ENCODE measurements at places on chromosomes 4 and X.

DNA sequence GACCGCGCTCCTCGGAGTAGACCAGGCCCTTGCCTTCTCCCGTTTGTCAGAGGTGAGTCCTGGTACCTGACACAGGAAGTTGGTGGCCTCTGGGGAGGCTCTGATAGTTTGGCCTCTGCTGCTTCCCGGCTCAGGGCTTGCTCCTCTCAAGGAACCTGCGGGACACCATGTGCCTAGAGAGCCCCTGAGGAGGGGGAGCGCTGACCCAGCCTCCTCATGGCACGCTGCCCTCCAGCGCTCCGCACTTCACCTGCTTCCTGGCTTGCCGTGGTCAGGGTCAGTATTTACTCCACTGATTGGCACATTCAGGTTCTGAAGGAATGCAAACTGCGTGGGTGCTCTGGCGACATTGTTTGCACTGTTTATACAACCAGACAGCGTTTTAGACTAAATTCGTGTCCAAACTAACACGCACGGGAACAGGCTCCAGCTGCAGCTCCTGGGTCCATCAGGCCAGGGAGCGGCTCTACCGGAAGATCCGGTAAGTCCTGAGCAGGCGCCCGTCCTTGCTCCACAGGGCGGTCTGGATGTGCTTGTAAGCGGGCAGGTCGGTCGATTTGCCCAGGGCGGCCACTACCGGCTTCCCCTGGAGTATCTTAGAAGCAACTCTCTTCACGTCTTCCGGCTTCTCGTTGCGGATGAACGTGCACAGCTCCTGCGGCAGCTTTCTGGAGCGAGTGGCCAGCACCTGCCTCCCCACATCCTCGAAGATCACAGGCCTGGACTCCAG lies 121.6 kb upstream of the GRID2 start:
- DNase-seq = no peak

GRCh38 chr4:89284828-89285227 lies 22.8 kb downstream of the GPRIN3 start:
- DNase-seq = no peak

GRCh38 chrX:19902110-19902509 lies 14.7 kb upstream of the SH3KBP1 start:
- DNase-seq = no peak

DNA sequence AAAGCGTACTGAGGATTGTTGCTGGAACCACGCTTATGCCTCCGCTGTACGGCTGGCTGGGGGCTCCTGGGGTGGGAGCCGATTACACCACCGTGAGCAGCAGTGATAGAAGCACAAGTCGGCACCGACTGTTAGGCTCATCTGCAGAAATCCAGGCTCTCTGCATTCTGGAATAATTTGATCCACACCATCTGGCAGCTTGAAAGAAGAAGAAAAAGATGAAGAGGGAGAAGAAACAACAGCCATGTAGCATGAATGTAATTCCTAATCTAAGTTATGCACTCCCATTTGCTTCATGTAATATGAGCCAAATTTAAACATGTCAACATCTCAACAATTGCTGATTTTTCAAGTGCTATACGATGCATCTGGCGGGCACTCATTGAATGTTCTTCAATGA lies 84.6 kb upstream of the DHX15 start:
- no peak for DNase-seq

DNA sequence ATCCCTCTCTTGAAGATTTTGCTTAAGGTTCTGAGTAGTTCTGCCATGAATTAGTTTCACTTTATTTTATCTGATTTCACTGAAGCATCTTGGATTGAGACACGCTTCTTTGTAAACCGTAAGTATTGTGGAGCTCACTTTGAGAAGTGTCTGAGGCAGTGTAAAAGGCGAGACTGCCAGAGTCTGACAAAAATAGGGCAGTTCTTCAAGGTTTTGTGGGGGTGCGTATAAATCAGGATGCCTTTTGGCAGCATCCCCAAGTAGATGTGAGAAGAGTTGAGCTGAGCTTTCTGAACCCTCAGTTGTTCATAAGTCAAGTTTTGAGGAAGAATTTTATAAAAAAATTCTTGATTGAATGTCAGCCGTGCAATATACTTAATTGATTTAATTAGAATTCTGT lies 76.3 kb downstream of the RBPJ start:
- DNase-seq = no peak

DNA sequence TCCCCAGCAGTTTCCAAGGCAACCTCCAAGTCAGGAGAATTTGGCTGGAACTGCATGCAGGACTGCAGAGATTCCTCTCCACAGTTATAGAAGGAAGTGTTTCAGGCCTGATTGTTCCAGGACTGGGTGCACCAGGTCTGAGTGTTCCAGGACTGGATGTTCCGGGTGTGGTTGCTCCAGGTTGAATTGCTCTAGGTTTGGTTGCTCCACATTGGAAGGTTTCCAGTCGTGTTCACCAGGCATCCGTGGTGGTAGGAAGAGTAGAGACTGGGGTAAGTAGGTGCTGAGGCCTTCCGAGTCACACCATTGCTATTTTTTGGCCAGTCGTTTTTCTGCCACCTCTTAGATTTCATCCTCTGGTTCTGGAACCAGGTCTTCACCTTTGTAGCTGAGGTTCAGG lies 105.4 kb downstream of the MSN start:
- no peak for DNase-seq

DNA sequence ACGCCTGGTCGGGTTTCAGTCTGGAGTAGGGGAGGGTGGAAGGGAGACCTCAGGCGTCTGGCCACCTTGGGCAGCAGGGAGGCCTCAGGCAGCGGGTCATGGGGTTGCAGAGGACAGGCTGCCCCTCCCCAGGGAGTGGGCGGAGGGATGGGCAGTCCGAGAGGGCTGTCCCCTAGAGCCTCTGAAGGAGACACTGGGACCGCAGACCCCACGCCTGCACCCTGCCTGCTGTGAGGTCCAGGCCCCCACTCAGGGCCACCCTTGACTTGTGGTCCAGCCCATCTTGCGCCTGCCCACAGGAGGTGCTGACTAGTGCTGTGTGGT lies 16.5 kb downstream of the FGFRL1 start:
- no peak for DNase-seq

GRCh38 chr4:144421056-144421455 lies 224.9 kb upstream of the HHIP start:
- DNase-seq = no peak

- DNase-seq = no peak
These were observed 8.3 kb downstream of the NAP1L2 start for GRCh38 chrX:73206366-73206765.

DNA sequence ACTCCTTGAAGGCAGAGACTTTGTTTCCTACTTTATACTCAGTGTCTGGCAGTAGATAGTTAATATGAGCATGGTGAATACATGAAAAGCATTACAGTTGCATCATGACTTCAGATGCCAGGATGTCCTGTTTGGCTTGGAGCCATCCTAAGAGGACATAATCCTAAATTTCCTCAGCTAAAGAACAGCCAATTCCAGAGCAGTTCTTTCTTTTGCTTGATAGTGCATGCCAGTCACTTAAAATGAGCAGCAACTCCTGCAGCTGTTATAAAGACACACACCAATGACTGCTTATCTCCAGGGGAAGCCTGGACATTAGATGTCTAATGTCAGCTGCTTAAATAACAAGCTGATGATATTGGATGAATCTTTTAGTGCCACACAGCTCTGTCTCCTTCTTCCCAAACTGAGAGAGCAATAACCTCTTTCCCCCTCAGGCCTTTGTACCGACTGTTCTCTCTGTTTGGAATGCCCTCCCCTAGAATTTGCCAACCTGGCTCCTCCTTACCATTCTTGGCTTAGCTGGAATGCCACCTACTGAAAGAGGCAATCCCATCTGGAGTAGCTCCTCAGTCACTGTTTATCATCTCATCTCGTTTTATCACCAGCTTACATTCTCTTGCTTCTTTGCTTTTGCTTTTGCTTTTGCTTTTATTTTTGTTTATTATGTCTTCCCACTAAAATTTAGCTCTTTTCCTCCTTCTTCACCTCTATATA lies 100.8 kb upstream of the USP38 start:
- DNase-seq = no peak

DNA sequence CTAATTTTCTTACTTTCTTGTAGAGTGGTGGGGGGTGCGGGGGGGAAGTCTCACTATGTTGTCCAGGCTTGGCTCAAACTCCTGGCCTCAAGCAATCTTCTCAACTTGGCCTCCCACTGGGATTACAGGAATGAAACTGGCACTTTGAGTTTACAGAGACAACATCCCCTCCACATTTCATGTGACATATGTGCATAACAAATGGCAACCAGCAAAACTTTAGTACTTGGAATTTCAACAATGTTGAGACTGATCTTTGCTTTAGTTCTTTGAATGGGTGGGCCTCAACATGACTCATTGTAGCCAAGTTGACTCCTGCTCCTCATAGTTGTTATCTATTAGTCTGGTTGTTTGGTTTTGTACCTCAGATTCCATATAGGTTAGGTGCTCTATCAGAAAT lies 11.4 kb upstream of the FMR1 start:
- no peak for DNase-seq

GRCh38 chrX:119155416-119156035 lies 27.9 kb upstream of the KIAA1210 start:
- no peak for DNase-seq

GRCh38 chr4:26074712-26075430 lies 160.9 kb downstream of the SMIM20 start:
- DNase-seq = peak; percentile 79

DNA sequence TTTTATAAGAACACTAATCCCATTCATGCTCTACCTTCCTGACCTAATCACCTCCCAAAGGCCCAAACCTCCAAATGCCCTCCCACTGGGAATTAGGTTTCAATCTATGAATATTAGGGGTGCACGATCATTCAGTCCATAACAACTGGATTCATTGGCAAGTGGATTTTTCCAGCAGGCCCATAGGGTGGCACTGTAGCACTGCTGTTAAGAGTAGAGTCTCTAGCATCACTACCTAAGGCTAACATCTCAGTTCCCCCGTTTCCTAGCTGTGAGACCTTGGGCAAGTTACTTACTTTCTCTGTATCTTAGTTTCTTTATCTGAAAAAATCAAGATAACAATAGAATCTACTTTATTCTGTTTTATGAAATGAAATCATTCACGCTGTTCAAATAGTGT lies 315.8 kb downstream of the STIM2 start:
- DNase-seq = no peak

- no peak for DNase-seq
These were observed 177.8 kb downstream of the RAB28 start for GRCh38 chr4:13306356-13306755.

DNA sequence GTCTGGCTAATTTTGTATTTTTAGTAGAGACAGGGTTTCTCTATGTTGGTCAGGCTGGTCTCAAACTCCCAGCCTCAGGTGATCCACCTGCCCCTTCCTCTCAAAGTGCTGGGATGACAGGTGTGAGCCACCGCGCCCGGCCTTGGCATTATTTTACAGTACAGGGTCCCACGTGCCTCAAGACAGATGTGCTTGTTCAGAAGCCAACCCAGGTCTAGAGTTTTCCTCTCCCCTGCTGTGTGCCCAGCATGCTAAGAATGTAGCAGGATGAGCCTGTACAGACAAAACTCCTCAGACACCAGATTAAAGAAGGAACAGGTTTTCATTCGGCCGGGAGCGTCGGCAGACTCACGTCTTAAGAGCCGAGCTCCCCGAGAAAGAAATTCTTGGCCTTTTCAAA lies 42.2 kb downstream of the CRLF2 start:
- no peak for DNase-seq

- no peak for DNase-seq
These were observed 123.4 kb downstream of the HMX1 start for GRCh38 chr4:8748236-8748575.

- DNase-seq = no peak
These were observed 545.0 kb downstream of the GBA3 start for GRCh38 chr4:23237771-23238170.

- DNase-seq = peak; percentile 28
These were observed 458 bp downstream of the GRIPAP1 start for GRCh38 chrX:49001521-49002090.

- DNase-seq = no peak
These were observed 127.4 kb downstream of the SLC39A8 start for GRCh38 chr4:102217775-102218355.
